ENCODE measurements at places on chromosomes 16 and 17. TPM values are rescaled to one million over a fixed set of nuclear protein-coding genes. Genes with fewer than 3 reads are reported as not detected.

- DNase-seq: no peak
These were observed 127.0 kb downstream of the ABCC6 start for GRCh38 chr16:16096121-16096857.

DNA sequence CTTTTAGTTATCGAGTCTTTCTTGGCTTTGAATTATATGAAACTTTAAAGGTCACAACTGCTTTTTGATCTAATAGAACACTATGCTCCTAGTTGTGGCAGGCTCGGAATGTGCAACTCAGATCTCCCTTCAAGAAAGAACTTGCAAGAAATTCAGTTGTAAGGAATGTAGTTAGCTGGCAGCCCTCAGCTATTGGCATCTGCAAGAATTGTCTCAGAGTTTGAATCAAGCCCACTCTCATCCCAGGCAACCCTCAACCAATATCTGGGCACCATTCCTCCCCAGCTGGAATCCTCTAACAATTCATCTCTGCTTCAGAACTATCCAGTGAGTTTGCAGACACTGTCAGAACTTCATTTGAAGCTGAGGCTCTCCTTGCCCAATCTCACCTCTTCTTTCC is 447.2 kb downstream of the KIF2B start:
- DNase-seq: peak; percentile 95

GRCh38 chr17:32259586-32259985 is 6.0 kb upstream of the RHBDL3 start:
- DNase-seq: no peak

GRCh38 chr16:56801762-56802161 is 63.2 kb upstream of the SLC12A3 start:
- no peak for DNase-seq

DNA sequence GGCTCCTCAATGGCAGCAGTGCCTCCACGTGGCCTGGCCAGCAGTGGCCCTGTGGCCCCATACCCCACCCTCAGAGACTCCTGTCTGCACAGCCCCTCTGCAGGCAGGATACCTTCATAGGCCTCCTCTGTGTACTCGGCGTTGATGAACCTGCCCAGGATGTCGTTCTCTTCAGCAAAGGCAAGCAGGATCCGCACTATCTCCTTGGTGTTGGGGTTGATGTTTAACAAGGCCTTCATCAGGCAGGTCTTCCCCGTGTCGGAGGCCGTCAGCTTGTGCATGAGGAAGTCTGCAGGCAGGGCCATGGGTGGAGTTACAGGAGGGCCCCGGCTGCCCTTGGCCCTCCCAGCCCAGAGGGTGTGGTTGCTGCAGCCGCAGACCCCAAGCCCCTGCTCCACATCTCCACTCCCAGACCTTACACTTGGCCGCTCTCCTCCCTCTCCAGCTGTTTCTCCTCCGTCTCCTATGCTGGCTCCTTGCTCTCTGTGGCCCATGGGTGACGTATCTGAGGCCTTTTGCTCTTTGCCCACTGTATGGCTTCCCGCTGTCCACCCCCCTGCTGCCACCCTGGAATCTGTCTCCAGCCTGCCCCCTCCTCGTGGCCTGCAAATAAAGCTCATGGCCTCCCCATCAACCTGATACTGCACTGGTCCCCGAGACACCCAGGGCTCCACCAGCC is 15.1 kb downstream of the TRPV3 start:
- no peak for DNase-seq

- no peak for DNase-seq
These were observed 121.1 kb downstream of the CYLD start for GRCh38 chr16:50862818-50863643.

DNA sequence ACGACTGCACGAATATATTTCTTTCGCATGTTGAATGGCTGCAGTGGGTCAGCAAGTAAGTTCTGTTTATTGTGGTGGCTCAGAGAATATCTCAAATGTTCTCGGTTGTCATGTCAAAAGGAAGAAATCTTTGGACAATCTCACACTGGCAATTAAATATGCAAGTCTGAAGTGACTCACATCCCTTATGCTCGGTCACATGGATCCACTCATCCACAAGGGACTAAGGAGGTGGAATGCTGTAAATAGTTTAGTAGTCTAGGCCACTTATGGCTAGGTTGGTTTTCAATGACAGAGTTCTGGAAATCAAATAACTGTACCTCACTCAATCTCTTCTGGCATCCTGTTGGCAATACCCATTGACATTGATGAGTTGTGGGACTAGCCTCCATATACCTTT is 33.0 kb upstream of the PMP22 start:
- DNase-seq: peak; percentile 23

DNA sequence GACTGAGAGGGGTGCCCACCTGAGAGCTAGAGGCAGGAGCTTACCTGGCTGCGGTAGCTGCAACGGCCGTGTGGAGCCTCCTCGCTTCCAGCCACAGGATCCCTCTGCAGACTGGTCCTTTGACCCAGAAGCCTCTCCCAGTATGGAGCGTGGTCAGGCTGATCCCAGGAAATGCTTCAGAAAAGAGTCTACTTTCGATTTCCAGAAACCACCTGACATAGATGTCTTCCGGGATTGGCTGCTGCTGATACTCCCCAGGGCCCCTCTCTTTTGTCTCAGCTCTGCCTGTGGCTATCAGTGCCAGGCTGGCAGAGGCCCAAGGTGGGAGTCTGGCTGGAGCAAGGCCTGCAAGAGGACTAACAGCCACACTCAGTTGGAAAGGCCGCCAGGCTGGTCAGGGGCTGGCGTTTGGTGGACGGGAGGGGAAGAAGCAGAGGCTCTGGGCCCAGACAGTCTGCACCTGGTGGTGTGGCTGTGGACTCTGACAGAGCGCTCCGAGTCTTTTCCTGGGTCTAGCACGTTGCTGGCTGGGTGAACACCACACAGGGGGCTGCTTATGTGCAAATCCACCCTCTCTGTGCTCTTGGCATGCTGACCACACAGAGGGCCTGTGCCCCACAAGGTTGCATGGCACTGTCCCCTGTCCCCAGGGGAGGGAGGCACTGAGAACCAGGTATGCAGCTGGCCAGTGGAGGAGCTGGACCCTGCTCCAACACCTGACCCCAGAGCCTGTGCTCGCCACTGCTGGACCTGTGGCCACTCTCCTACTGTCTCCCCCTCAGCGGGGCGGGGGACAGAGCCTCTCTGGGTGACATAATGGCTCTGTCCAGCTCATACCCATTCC is at the start of gene LGALS3BP:
LGALS3BP (minus strand) TSS at position 144 of the 844 bp plus-strand sequence. CDS start 2,732 bp downstream, outside the sequence.
- peak; percentile 67 for DNase-seq

DNA sequence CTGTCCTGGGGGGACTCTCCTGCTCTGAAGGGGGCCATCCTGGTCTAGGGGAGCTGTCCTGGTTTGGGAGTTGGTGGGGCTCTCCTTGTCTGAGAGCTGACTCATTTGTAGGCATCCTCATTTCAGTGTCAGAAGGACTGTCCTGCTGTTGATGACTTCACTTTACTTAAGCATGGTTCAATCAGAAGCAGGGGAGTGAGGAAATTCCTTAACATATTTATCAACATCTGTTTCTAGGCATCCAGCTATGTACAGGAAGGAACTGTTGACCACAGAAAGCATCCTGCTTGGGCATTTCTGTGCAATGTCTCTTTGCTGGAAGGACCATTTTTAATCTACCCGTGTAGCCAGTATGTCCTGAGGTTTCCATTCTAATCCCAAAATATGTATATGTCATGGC is 502.7 kb upstream of the HSBP1 start:
- peak; percentile 69 for DNase-seq

DNA sequence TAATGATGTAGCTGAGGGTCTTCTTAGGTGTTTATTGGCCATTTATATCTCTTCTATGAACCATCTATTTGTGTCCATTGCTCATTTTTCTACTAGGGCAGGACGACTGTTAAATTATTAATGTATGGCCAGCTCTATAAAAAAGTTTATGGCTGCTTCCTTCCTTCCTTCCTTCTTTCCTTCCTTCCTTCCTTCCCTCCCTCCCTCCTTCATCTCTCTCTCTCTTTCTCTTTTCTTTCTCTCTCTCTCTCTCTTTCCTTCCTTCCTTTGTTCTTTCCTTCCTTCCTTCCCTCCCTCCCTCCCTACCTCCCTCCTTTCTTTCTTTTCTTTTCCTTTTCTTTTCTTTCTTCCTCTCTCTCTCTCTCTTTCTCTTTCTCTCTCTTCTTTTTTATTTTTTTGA is 17.2 kb upstream of the NDEL1 start:
- no peak for DNase-seq

GRCh38 chr17:34797720-34798119 is 163.5 kb downstream of the CCT6B start:
- DNase-seq: no peak

DNA sequence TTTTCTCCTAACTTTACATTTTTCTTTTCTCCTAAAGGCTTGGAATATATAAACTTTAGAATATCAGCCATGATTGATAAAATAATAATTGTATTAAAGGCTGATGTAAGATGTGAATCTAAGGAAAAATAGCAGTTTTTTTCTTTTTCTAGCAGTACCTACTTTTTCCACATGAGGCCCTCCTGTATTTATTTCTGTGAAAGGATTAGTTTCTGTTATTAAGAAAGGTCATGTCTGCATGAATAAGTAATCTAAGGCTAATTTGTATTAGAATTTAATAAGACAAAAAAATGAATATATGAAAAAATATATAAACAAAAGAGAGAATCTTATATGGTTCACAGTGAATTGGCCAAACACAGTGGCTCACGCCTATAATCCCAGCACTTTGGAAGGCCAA is 85.3 kb downstream of the STXBP4 start:
- DNase-seq: no peak

DNA sequence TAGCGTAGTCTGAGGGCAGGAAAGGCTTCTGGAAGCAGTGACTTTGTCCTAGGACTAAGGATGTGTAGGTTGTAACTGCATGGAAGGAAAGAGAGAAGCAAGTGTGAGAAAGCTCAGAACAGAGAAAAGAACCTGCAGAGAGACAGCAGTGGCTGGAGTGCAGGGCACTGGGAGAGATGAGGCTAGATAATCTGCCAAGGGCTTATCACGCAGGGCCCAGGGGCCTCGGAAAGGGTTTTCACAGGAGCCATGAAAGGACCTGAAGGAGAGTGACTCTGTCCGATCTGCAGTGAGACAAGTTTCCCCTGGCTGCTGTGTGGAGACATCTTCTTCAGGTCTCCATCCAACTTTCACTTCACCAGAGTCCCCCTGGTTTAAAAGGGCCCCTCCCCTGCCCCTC is 7.1 kb upstream of the SRCAP start:
- DNase-seq: no peak

DNA sequence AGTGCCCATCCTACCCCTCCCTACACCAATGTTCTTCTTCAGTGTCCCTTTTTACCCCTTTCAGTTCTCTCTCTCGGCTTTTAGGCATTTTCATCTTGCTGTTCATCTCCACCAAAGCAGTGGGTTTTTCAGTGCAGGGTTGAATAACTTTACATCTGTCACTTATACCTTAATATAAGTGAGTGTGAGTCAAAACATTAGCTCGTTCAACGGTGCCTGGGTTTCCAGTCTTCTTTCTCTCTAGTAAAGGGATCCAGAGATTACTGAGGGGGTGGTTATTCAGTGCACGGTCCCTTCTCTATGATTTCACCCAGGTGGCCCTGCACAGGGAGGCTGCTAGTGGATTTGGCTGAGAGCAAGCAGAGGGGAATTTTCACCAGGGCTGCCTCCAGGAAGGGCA is 210.6 kb upstream of the CDH5 start:
- no peak for DNase-seq

- DNase-seq: no peak
These were observed 456 bp downstream of the SMURF2 start for GRCh38 chr17:64661726-64661975.

GRCh38 chr17:68514831-68515635 is 2.8 kb downstream of the PRKAR1A start:
- peak; percentile 68 for DNase-seq

DNA sequence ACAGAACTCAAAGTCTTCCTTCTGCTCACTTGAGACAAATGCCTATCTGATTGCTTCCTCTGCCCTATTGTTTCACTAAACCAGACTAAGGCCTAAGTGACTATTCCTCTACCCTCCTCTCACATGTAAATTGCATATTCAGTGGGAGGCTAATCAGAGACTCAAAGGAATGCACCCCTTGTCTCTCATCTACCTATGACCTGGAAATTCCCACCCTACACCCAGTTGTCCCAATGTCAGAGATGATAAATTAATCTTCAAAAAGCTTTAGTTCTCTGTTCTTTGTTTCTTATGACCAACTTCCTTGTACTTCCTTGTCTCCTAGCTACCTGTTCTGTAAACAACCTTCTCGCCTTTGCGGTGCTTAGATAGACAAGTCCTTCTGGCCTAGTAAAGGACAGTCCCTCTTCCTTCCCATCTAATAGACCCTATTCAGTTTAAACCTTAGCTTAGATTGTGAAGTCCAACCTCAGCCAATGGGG is 76.0 kb downstream of the EMP2 start:
- DNase-seq: no peak

GRCh38 chr16:67531247-67531646 is 2.6 kb downstream of the RIPOR1 start:
- DNase-seq: no peak

- no peak for DNase-seq
These were observed 33.7 kb upstream of the COQ7 start for GRCh38 chr16:19033761-19034160.

DNA sequence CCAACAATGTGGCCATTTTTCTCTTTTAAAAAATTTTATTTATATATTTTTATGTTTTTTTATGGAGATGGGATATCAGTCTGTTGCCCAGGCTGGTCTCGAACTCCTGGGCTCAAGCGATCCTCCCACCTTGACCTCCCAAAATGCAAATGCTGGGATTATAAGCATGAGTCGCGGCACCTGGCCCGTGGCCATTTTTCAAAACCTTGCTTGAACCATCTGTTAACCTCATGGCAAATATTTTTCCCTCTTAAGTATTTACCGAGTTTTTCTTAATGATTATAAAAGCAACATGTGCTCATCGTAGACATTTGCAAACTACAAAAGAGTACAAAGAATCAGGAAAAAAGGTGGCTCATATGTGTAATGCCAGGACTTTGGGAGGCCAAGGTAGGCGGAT is 127.6 kb downstream of the ABCC6 start:
- DNase-seq: no peak

DNA sequence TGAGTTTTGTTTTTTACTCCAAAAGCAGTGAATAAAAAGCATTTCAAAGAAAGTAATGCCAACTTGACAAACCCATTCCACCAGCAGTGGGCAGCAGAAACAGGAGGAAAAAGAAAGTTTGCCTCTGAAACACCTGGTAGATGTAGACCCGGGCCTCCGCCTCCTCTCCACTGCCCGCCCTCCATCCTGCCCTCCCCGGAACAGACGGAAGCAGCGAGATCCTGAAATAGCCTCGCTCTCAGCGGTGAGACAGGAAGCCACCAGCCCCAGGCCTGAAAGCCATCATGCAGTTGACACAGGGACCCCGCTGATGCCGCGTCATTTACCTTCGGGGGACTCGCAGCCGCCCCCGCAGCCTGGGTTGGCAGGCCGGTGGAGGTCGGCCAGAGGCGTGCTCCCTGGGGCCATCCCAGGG is 67.8 kb downstream of the C16orf78 start:
- no peak for DNase-seq

GRCh38 chr16:15765880-15766279 is 90.9 kb downstream of the MYH11 start:
- peak; percentile 17 for DNase-seq

GRCh38 chr16:23025692-23026307 is 123.5 kb downstream of the USP31 start:
- DNase-seq: peak; percentile 39

- DNase-seq: no peak
These were observed 7.4 kb upstream of the TMEM220 start for GRCh38 chr17:10737168-10737622.

The SLC6A2 gene
- not detected for polyA plus RNA-seq

The RRAD gene
- polyA plus RNA-seq: 3.1 TPM

The CIBAR2 gene
- polyA plus RNA-seq: not detected
